ENCODE measurements at places on chromosomes 4 and X. TPM values are rescaled to one million over a fixed set of nuclear protein-coding genes. Genes with fewer than 3 reads are reported as not detected.

The MBTPS2 gene
- total RNA-seq = 9.6 TPM

The GYPB gene
- 41.8 TPM for total RNA-seq

The HTN3 gene
- not detected for total RNA-seq

The GPRASP3 gene
- total RNA-seq = 1.1 TPM

The CMC4 gene
- total RNA-seq = 5.3 TPM

The CDS1 gene
- 0.42 TPM for total RNA-seq

The NXF2B gene
- total RNA-seq = 8.0 TPM

The TASL gene
- not detected for total RNA-seq

The CTAG1A gene
- not detected for total RNA-seq

The MAGT1 gene
- total RNA-seq = 21.8 TPM

The SYTL4 gene
- 0.87 TPM for total RNA-seq

The FTSJ1 gene
- 87.3 TPM for total RNA-seq

The ARHGAP36 gene
- not detected for total RNA-seq

The CXorf51B gene
- total RNA-seq = not detected

The PPP3CA gene
- 2.8 TPM for total RNA-seq

Measured in K562 (cell line).